Activated CD4-positive, alpha-beta T cell treated with anti-CD3 and anti-CD28 coated beads for 24 hours (primary cell): ENCODE measurements at places on chromosomes 7 and 10.

DNA sequence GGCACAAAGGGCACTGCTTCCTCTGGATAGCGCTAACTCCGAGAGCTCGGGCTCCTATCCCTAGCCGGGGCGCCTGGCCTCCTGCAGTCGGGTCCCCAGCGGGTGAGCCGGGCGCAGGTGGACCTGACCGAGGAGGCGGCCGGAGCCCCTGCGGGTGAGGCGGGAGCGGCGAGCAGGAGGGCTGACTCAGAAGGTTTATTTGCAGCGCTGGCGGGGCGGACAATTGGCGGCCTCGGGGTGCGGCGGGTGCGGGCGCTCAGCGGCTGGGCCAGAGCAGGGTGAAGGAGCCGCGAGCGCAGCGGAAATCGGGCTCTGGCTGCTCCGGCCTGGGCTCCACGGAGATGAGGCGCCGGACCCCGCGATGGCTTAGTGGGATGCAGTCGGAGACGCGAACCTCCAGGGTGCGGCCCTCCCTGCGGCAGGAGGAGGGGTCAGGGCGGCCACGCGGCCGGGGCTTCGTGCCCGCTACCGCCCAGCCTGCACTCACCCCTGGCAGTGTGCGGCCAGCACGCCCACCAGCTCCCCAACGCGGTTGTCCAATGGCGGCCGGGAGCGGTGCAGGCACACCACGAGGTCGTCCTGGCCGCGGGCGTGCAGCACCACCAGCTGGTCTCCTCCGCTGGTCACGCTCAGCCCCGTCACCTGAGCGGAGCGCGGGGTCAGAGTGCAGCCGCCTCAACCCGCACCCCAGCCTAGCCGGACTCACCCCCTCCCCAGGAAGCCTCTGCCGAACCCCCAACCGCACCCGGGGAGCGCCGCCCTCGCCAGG lies 16.1 kb downstream of the MYO1G start:
- no peak for DNase-seq

- no peak for DNase-seq
Observed at GRCh38 chr10:132899751-132900065, 42.7 kb downstream of the CFAP46 start.

- no peak for DNase-seq
Observed at GRCh38 chr7:66033471-66034385, 41.9 kb upstream of the ASL start.

DNA sequence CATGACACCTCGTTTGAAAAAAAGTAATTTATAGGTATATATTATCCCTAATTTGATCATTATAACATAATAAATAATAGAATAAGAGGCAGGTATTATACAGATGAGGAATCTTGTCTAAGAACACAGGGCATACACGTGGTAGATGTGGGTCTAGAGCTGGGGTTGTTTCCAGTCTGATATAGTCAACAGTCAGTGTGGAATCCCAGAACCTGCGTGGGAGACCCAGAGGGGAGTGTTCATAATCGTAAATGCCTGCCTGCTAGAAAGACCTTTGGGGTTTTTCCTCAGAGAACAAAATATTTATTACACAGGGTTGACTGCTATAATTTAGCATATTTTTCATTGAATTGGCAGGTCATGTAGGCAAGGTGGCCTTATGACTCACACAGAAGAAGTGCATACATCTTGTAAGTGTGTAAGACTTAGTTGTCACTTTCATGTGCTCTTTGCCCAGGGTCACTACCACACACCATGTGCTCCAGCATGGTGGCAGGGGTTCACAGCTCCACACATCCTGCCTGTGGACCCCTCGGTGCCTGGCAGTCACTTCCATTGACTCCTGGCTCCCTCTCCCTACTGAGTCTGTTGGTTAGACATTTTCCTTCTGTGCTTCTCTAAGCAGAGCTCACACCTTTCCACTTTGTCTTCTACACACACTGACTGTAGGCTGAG lies 94.9 kb upstream of the IKZF1 start:
- no peak for DNase-seq

GRCh38 chr7:73449422-73449821 lies 15.8 kb downstream of the FZD9 start:
- DNase-seq = no peak

DNA sequence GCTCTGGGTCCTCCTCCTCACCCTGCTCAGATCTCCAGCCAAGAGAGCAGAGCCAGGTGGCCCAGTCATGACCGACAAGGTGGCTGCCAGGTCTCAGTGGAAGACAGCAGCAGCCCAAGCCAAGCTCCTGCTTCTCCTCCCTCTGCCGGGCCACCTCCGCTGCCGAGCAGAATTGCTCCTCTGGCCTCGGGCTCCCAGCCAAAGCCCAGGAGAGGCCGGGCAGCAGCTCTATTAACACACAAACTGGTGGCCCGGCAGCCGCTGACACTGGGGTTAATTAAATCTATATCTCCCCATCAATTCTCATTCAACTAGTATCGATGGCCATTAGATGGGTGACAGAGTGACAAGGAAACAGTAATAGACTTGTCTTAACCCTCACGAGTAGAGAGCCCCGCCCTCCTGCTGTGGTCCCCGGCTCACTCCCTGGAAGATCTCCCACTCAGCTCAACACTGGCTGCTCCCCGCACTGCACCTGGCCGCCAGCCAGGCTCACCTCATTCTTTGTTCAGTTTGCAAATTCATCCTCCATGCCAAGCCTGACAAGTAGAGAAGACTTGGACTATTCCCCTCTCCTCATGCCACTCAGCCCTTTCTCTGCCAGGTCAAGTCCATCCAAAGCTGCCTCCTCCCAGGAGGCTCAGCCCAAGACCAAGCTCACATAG lies 74.1 kb upstream of the UNC5B start:
- DNase-seq = no peak

- no peak for DNase-seq
Observed at GRCh38 chr7:42854571-42855118, 57.2 kb downstream of the C7orf25 start.

- no peak for DNase-seq
Observed at GRCh38 chr10:70055550-70055949, 2.9 kb downstream of the MACROH2A2 start.

GRCh38 chr10:112643600-112644264 lies 196.7 kb downstream of the VTI1A start:
- no peak for DNase-seq

DNA sequence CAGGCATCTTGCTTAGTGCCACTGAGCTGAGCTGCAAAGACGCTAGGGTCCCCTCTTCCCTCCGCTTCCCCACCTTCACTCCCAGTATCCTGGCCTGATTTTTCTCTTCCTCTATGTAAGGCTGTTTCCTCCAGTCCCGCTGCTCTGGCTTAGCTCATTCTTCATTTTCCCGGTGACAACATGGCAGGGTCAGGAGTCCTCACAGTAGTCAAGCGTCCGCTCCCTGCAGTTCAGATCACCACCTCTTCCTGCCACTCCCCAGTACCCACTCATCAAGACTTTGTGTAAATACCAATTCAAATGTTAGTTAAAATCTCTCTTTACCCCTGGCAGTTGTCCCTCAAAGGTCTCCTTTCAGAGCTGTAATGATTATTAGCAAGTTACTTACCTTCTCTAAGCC lies 650.4 kb upstream of the CELF2 start:
- no peak for DNase-seq

GRCh38 chr10:44325157-44325556 lies 59.7 kb downstream of the CXCL12 start:
- no peak for DNase-seq

GRCh38 chr7:919924-920341 lies 34.5 kb downstream of the ADAP1 start:
- DNase-seq = no peak

DNA sequence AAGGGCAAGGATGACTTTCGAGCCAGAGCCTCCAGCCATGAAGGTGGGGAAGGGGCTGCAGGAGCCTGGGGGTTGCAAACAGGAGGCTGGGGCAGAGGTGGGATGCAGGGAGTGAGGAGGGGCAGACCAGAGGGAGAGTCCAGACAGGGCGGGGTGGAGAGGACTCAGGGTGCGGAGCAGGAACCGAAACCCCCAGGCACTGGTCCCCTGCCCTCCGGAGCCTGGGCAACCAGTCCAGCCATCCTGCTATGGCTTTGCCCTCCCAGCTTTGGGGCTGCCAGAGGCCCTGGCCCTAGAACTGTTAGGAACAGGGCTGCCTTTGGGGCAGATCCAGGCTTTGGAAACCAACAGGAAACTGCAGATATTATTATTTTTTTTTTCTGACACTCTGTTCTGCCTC lies 24.2 kb downstream of the GHRHR start:
- DNase-seq = no peak

- DNase-seq = no peak
Observed at GRCh38 chr7:106608661-106609060, 52.3 kb downstream of the CCDC71L start.

GRCh38 chr7:16615228-16615627 lies 30.3 kb downstream of the ANKMY2 start:
- no peak for DNase-seq

DNA sequence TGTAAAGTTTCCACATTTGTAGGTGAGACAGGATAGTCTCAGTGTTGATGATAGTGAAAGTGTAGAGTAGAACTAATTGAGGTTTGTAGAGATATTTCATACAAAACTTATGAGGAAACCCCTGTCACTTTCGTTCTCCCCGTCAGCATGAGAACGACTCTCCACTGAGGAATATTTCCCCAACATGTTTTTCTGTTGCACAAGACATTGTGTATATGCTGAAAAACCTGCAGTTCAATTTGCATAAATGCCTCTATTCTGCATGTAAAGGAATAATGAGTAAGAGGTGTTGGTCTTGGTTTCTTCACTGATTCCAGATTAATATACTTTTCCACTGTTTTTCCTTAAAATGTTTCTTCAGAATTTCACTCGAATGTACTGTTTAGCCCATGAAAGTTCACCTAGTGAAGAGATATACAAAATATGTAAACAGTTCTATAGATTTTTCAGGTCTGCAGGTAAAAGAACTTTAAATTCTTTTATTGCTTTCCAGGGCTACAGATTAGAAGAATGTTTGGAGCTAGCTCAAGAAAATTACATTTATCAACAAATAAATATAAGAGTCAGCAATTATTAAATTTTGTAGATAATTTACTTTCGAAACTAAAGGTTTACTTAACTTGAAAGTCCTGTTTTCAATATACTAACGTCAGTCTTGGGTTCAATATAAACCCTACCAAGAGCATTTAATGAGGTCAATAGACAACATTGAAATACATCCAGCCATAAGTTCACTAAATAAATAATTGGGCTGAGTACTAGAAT lies 37.2 kb downstream of the HEPACAM2 start:
- DNase-seq = no peak

DNA sequence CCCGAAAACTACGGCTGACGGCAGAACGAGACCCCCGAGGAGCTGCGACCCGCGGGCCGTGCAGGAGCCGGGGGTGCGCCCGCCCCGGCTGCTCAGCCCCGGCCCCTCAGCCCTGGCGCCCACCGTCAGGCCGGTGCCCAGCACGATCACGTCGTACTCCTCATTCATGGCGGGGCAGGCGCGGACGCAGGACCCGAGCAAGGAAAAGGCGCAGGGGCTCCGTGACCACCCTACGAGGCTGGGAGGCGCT lies 218 bp downstream of the GDI2 start:
- no peak for DNase-seq

- DNase-seq = no peak
Observed at GRCh38 chr7:90411510-90411909, 8.2 kb downstream of the CLDN12 start.

GRCh38 chr10:127234306-127234800 lies 38.0 kb upstream of the INSYN2A start:
- DNase-seq = no peak
